ENCODE measurements at places on chromosomes 7 and 10. TPM values are rescaled to one million over a fixed set of nuclear protein-coding genes. Genes with fewer than 3 reads are reported as not detected.

HDAC9 gene
- 0.14 TPM for total RNA-seq

GRCh38 chr7:29839302-29839701 lies 33.0 kb downstream of the WIPF3 start:
- no peak for DNase-seq

CCSER2 gene
- total RNA-seq, result 42.4 TPM

DNA sequence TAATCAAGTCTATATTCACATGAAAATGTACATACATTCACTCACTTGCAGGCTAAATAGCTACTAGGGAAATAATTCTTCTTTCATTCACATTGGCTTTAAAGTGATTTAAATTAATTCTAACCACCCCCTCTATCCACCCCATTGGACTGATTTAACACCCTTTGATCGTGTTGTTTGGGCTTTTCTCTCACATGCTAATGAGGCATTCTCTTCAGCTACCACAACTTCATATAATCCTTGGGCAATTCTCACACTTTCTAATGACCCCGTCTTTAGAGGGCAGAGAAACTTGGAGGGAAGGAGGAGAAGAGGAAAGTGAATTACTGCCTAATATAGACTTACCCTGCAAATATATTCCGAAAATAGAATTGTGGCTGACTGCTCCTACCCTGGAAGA lies 24.6 kb downstream of the GRM3 start:
- DNase-seq, result no peak

- DNase-seq, result no peak
These were observed 449.6 kb downstream of the SORCS1 start for GRCh38 chr10:106714734-106715555.

- no peak for DNase-seq
These were observed 100.3 kb downstream of the PAXIP1 start for GRCh38 chr7:154902600-154903082.

Data from activated naive CD8-positive, alpha-beta T cell treated with anti-CD3 and anti-CD28 coated beads for 36 hours (primary cell).